ENCODE measurements at places on chromosomes 2 and 18.

DNA sequence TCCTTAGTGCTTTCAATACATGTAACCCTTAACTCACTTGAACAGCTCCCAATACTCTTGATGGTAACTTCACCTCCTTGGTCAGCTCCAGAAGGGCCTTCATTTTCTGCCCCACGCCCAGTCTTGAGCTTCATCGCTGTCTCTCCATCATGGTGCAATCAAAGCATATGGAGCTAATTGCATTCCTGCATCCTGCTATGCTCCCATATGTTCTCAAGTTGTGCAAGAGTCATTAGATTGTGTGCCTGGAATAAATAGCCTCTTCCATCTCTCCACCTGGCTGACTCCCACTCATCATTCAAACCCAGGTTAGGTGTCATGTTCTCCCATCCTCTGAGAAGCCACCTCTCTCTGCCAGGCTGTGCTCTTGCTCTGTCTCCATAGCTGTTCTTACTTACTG, 364.5 kb upstream of the RGPD4 start:
- DNase-seq = no peak

- DNase-seq = no peak
These were observed 68.3 kb upstream of the CYP20A1 start for GRCh38 chr2:203170502-203170901.

DNA sequence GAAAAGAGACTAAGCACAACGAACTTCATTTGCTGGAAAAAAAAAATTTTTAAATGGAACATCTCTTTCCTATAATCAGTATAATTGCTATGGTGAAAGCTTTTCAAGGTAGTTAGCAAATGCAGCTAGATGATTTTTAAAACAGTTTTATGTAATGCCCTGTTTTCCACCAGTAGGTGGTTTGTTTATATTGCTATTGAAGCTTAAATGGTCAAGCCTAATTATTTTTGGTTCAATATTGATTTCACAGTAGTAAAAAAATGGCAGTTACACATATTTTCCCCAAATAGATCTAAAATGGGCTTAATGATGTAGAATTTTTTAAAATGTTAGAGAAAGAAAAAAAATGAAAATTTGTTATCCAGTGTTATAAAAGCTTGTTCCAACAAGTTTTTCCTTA, 70.2 kb downstream of the CDH19 start:
- no peak for DNase-seq

DNA sequence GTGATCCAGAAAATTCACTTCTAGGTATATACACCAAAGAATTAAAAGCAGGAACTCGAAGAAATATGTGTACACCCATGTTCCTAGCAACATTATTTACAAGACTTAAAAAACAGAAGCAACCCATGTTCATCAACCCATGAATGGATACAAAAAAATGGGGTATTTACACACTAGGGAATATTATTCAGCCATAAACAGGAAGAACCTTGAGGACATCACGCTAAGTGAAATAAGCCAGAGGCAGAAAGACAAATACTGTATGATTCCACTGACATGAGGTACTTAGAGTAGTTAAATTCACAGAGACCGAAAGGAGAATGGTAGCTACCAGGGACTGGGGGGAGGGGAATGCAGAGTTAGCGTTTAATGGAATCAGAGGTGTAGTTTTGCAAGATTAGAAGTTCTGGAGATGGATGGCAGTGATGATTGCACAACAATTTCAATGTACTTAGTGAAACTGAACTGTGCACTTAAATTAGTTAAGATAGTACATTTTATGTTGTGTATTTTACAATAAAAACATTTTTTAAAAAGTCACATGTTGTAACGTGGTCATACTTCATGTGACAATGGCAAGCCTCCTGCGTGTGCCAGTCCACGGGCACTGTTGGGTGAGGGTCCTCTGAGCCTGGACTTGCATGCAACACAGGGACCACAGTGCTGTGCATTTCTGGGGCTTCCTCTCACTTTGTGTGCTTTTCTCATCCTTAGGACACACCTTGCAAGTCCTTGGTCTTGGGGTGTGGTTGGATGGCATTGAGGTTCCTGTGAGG, 206.1 kb upstream of the HDAC4 start:
- no peak for DNase-seq

DNA sequence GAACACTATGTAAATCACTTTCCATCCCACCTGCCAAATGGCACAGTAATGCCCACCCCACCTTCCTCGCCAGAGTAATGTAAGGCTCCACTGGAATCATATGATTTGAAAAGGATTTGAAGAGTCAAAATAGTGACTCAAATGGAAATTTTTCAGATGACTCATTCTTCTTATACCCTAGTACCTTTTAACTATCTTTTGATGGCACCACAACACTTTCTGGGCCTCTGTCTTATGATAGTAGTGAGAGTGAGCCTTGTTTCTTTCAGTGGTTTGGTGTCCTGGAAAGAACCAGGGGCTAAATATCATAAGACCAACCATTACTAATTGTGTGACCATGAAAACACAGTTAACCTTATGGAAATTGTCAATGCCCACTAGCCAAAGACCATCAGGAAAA, 235.4 kb upstream of the SLC14A2 start:
- DNase-seq = peak; percentile 54

- DNase-seq = no peak
These were observed 77.7 kb downstream of the GDF7 start for GRCh38 chr2:20744366-20745335.

DNA sequence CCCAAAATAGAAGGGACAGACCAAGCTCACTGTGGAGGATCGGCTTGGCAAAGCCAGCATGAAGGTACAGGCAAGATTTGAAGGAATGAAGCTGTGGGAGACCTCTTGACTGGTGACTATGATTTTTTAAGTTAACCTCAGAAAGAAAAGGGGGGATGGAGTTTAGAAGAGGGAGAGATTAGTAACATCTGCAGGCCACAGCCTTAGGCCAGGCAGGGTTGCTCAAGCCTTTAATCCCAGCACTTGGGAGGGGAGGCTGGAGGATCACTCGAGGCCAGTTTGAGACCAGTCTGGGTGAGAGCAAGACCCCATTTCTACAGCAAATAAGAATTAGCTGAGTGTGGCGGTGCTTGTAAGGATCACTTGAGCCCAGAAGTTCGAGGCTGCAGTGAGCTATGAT, 46.6 kb downstream of the ZNF532 start:
- DNase-seq = no peak

GRCh38 chr18:60202708-60203107, 169.9 kb downstream of the MC4R start:
- no peak for DNase-seq

DNA sequence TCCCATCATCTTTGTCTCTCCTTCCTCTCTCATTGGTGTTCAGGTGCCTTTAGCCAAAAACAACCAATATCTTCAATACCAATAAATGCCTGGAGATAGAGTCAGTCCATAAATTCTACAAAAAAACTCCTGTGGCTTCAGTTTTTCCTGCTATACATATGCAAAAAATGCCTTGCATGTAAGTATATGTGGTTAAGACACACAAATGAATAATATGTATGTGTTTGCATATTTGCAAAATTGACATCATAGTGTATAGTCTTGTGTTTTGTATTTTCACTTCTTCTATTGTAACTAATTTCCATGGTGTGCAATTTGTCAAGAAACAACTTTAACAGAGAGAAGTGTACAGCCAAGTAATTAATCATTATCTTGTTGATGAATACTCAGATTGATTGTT, 115.5 kb downstream of the NYAP2 start:
- no peak for DNase-seq

DNA sequence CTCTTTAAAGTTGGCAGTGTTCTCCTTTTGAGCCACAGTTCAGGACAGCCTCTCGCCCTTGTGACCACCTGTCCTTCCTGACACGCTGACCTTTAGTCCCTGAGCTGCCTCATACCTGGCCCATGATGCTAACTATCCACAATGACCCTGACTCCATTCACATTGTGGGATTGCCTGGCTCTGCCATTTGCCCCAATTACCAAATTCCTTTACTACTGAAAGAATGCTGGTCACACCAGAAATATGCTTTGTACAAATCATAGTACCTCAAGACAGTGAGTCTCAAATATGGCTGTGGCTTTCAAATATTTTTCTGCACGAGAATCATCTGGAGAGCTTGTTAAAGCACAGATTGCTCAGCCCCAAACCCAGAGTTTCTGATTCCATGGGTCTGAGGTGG, 54.2 kb downstream of the LTBP1 start:
- DNase-seq = no peak

DNA sequence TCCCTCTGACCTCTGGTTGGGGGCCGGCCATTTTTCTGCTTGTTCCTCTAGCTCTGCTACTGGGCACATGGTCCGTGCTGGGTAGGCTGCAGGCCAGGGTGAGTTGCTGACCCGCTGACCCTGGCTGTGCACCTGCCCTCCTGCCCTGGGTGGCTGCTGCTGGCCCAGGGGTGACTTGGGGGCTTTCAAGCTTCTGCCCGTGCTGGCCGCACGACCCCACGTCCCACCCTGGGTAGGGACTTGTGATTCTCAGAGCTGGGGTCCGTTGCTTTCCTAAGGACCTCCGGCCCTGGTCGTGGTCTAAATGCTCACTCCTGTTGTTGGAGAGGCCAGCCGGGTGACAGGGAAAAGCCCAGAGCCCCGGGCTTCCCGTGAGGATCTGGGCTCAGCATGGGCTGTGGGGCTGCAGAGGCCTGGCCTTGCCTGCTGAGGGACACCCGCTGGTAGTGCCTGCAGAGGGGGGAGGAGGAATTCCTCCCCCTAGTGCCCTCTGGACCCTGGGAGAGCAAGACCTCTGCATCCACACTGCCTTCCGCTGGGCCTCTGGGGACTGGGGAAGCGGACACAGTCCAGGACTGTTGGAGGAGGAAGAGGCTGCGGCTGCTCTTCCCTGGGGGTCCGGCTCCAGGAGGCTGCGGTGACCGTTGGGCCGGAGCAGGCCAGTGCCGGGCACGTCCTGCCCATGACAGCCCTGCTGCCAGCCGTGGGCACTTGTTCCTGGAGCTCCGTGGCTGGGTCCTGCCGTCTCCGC, 6.3 kb upstream of the GAL3ST2 start:
- DNase-seq = no peak

- DNase-seq = peak; percentile 91
These were observed 597.5 kb downstream of the SLC4A3 start for GRCh38 chr2:220224691-220225543.

GRCh38 chr18:42706618-42707017, 408.9 kb downstream of the RIT2 start:
- peak; percentile 92 for DNase-seq

GRCh38 chr2:158998551-158999248, 30.3 kb downstream of the TANC1 start:
- peak; percentile 34 for DNase-seq

Measured in mammary epithelial cell (primary cell).